ENCODE measurements at places on chromosomes 7 and 10.

DNA sequence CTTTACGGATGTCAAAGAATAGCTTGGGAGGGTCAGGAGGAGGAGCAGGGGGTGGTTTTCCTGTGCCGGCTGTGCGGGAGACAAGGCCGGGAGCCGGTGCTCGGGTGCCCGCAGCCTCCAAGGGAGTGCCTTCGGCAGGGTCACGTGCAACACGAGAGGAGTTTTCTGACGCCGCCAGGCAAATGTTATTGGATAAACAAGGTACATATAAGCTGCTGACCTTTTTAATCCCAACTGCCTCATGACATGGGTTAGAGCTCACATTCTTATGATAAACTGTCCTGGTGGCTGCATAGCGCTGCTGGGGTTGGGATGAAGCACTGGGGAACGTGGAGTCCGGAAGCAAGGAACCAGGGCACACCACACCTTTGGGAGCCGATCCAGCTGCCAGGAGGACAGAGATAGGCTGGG is 124.8 kb upstream of the PDLIM1 start:
- DNase-seq = no peak

DNA sequence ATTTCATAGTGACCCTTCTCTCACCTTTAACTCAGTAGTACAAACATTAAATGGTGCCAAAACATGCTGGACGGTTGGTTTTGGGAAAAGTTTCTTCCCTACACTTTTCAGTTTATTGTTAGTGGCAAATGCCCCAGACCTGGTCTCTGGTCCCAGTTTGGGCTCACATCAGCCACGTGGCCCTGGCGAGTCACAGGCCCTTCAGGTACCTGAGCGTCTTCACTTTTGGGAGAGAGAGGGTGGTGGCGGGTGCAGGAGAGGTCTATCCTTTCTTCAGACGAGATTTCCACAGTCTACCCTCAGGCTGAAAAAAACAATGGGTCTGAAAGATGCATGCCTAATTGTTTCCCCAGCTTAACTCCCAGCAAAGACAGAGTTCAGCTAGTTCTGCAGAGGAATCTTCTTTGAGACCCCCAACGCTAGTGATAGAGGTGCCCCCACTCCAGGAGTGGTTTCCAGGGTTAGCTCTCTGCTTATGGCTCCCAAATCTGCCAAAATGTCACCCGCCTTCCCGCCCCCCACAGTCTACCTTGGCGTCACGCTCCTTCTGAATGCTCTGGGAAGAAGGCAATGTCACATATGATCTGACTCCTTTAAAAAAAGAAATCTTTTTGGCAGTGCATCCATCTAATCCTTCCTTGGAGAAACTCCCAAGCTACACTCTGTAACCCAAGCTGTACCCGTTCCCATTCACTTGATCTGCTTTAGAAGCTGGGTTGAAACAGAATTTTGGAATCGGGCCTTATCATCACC is 384.8 kb upstream of the FOXK1 start:
- no peak for DNase-seq

DNA sequence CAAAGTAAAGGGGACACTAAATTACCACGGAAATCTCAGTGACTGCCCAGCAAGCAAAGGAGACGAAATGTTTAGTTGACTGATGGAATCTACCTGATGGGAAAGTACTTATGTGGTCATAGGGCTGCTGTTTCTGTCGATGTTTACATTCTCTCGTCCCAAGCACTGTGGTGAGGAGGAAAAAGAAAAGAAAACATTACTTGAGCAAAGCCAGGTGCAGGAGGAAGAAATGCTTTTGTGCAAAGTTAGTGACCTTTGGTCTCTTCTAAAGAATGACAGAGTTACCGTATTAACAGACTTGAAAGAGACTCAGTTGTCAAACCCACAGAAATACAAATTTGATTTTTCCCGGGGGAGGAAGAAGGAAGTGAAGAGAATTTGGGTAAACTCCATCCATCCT is 43.3 kb upstream of the FMC1 start:
- DNase-seq = no peak

DNA sequence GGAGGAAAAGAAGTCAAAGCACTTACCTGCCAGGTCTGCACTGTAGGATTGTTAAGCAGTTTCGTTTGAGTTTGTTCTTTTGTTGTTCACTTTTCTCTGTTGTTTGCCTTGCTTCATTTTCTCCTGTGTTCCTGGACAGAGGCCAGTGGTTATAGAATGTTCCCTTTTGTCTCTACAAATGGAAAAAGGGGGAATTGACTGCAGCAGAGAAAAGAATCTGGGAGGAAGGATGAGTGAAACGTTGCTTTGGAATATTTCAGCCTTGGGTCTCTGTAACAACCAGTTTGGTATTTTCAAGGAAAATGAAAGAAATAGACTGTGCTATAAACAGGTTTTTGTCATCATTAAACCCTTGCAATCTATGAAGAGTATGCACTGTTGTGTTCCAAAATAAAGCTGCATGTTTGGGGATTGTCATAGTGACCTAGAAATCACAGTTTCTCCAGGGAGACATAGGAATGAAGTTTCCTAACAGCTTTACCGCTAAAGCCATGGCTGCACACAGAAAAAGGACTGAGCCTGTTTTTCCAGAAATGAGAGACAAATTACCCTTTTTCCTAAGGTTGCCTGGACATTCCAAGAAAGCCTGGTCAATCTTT is 60.8 kb upstream of the HABP2 start:
- no peak for DNase-seq

- no peak for DNase-seq
These were observed 102.0 kb downstream of the VIPR2 start for GRCh38 chr7:159042581-159043101.

DNA sequence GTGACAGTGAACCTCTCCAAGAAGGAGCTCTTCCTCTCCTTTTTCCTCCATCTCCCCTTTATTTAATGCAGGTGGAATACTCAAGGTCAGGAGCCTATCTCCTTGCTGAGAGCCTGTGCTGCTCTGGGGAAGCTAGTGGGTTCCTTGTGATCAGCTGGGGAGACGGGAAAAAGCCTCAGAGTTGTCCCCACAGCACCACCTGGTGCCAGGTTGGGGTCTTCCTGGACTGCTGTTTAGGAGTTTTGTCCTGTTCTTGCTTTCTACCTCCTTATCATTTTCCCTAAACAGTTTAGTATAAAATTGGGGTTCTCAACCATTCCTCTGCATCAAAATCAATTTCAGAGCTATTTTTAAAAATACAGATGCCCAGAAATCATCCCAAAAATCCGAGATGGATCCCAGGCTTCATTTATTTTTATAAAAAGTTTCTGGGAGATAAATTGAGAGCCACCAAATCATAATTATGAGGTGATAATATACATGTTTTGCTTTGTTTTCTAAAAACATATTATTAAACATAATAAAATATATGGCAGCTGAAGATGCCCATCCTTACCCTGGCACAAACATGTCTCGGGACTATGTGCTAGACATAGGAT is 44.3 kb downstream of the MACC1 start:
- DNase-seq = peak; percentile 30

DNA sequence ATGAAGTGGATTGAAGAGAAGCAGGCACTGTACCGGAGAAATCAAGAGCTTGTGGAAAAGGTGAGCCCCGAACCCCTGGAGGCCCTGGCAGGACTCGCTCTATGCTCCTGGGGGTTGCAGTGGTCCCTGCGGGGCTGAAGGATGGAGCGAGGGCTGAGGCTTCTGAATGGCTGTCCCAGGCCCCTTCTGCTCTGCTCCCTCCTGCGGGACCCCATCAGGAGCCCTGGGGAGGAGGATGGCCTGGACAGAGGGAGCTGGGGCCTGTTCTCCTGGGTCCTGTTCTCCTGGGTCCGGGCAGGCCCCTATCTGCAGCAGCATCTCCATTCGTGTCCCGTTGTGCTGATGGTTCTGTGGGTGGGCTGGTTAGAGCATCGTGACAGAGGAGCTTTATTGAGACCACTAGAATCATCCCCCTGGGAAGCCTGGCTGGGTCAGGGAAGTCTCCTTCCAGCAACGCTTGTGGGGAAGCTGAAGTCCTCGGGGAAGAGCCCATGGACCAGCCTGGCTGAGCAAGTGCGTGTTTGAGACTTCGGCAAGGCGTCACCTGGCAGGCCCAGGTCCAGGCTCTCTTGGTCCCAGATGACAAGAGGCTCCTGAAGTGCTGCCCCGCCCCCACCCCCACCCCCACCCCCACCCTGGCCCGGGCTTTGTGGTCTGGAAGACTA is 41.1 kb upstream of the DPYSL4 start:
- DNase-seq = no peak

GRCh38 chr7:106863274-106863997 is 1.6 kb upstream of the PIK3CG start:
- DNase-seq = no peak

DNA sequence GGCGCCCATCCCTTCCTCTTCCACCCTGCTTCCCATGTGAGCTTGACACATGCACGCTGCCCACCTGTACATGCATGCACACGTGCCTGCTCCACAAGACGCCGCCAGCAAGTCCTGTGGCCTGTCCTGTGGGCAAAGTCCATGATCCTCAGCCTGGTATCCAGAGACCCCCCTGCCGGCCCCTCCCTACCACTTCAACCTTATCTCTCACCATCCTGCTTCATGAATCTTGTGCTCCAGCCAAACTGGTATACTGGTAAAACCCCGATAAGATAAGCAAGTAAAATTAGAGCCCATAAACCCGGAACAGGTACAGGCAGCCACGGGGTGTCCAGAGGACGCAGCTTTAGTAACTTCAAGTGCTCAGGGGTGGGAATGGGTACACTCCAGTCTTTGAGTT is 11.8 kb upstream of the TBXAS1 start:
- DNase-seq = no peak

DNA sequence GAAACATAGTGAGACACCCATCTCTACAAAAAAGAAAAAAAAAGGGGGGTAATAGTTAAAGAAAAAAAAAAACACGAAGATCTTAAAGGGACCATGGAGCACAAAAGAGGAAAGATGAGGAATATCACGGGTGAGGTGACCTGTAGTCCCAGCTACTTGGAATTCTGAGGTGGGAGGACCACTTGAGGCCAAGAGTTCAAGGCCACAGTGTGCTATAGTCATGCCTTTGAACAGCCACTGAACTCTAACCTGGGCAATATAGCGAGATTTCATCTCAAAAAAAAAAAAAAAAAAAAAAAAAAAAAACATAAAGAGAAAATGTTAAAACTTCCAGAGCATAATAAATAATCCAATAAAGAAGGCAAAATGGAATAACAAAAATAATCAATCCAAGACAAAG is 23.6 kb downstream of the AKR1D1 start:
- DNase-seq = no peak

GRCh38 chr7:49376817-49377375 is 396.5 kb upstream of the VWC2 start:
- no peak for DNase-seq

- DNase-seq = peak; percentile 24
These were observed 133.7 kb upstream of the RSU1 start for GRCh38 chr10:16950656-16951601.

GRCh38 chr7:76267107-76267893 is 35.2 kb upstream of the HSPB1 start:
- peak; percentile 26 for DNase-seq

DNA sequence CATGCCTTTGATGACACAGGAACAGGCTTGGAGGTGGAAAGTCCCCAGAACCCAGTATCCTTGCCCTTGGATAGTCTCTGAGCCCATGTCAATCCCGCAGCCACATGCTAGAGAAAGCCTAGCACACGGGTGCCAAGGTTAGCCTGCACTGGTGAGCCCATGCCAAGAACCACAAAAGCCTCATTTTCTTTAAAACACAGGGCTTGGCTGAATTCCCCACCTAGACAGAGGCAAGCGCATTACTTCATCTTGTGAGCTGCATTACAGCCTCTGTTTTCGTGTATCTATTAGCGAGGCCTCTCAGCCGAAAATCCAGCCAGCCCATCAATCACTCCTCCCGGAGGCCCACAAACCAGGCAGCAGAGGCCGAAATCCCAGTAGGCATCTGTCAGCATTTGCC is 314.9 kb upstream of the AUTS2 start:
- DNase-seq = no peak

- DNase-seq = no peak
These were observed 106.4 kb upstream of the TCF7L2 start for GRCh38 chr10:112843623-112844022.

- DNase-seq = no peak
These were observed 75.7 kb downstream of the AKR1D1 start for GRCh38 chr7:138151731-138152577.

- DNase-seq = no peak
These were observed 68.6 kb upstream of the COMTD1 start for GRCh38 chr10:75304313-75304712.

GRCh38 chr7:150323682-150324372 is 482 bp upstream of the ACTR3C start:
- no peak for DNase-seq

- DNase-seq = no peak
These were observed 454.9 kb downstream of the DNAJB6 start for GRCh38 chr7:157791666-157792065.

DNA sequence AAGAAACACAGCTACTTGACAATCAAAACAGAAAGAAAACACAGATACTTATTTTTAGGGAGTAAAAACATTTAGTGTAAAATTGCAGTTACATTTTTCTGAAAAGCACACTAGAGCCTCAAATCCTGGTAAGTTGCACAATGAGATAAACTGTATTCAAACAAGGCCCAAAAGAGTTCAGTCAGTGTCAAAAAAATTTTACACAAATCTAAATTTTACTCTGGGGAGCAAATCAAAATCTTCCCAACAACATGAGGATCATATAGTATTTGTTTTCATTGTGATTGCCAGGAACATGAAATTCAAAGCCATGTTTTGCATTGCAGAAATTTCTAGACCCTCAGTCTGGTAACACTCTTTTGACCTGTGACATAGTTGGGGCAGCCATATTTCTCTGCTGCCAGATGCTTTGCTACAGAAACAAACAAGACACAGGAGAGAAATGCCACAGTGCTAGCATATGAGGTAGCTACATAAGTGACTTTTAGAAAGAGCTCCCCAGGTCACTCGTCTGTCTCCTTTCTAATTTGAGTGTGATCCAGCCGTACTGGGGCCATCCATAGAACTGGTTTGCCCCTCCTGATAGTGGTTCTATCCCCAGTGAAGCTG is 49.6 kb downstream of the PDE1C start:
- DNase-seq = no peak

DNA sequence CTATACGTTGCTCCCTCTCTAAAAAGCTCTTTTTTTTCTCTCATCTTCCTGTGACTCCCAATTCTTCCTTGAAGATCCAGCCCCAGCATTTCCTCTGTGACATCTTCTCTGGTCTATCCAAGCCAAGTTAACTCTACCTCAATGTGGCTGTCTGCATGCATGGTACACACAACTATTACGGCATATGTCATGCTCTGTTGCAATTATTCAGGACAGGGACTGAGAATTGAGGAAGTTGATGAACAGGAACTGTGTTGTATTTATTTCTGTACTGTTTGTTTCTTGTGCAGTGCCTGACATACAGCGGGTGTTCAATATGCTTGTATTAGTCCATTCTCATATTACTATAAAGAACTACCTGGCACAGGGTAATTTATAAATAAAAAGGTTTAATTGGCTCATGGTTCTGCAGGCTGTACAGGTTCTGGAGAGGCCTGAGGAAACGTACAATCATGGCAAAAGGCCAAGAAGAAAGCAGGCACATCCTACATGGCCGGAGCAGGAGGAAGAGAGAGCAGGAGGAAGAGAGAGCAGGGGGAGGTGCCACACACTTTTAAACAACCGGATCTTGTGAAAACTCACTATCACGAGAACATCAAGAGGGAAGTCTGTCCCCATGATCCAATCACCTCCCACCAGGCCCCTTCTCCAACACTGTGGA is 6.3 kb downstream of the TRPV5 start:
- no peak for DNase-seq
